SK-N-MC (cell line): ENCODE measurements at places on chromosomes 3 and 15.

- no peak for DNase-seq
These were observed 180.5 kb downstream of the MCTP2 start for GRCh38 chr15:94411846-94412245.

- no peak for DNase-seq
These were observed 15.3 kb upstream of the TBC1D21 start for GRCh38 chr15:73858062-73858461.

GRCh38 chr3:117439812-117440211 lies 730.2 kb downstream of the TUSC7 start:
- no peak for DNase-seq

GRCh38 chr3:15298504-15298903 lies 33.9 kb downstream of the SH3BP5 start:
- DNase-seq, result no peak

GRCh38 chr3:119149484-119149883 lies 3.5 kb downstream of the TEX55 start:
- DNase-seq, result no peak

DNA sequence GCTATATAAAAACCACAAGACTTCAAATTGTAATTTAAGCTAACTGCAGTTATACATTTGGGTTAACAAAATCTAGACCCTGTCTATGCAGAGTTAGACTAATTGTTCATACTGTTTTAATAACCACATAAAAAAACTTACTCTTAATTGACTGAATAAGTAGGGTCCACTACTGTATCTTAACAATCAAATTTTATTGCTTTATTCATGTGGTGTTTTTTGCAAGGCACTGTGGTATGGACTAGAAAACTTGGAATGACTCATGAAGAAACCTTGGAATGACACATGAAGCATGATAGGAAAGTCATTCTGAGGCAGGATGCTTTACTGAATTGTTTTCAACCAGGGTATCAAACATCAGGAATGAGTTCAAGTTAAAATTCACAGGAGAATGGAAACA lies 2.3 kb downstream of the SERP1 start:
- DNase-seq, result no peak
